H9 (cell line): ENCODE measurements at places on chromosomes 16 and 17.

- H3K4me3 ChIP-seq: peak overlapping the region; percentile 73
- no peaks in the 10 kb centered on the region for H3K27me3 ChIP-seq
- peaks cover 3% of the 10 kb centered on the region; the same call in 1 of the 3 replicates for H3K36me3 ChIP-seq
- DNase-seq: peak; percentile 93
- no peaks in the 10 kb centered on the region for H3K4me1 ChIP-seq
These were observed 14.3 kb downstream of the RAPGEFL1 start for GRCh38 chr17:40191237-40192208.

DNA sequence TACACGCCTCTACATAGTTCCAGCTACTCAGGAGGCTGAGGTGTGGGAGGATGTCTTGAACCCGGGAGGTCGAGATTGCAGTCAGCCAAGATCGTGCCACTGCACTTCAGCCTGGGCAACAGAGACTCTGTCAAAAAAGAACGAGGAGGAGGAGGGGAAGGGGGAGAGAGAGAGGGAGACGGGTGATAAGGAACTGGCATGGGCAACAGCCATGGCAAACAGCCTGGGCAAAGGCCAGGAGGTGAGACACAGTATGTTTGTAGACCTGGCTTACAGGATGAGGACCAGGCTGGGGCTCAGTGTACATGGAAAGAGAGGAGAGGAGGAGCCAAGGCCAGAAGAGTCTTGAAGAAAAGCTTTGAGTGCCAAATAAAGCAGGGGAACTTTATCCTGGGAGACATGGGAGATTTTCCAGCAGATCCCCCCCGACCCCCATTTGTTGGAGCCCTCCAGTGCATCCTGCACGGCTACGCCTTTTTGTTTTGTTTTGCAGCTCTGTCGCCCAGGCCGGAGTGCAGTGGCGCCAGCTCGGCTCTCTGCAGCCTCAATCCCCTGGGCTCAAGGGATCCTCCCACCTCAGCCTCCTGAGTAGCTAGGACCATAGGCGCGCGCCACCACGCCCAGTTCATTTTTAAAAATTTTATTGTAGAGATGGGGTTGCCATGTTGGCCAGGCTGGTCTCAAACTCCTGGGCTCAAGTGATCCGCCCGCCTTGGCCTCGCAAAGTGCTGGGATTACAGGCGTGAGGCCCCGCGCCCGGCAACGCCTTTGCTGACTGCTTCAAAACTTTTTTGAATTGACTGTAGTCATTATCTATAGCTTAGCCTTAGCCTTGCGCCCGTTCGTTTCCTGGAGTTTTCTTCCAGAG lies 1.3 kb upstream of the ALKBH5 start:
- peaks cover 9% of the 10 kb centered on the region; the same call in 1 of the 2 replicates for H3K4me1 ChIP-seq
- no peaks in the 10 kb centered on the region for H3K27me3 ChIP-seq
- peak overlapping the region; percentile 62 for H3K27ac ChIP-seq
- peak overlapping the region; percentile 95 for H3K4me3 ChIP-seq
- DNase-seq: peak; percentile 50

- H3K27me3 ChIP-seq: no peaks in the 10 kb centered on the region
- peaks cover 54% of the 10 kb centered on the region for H3K36me3 ChIP-seq
- H3K27ac ChIP-seq: no peak overlapping the region
- no peaks in the 10 kb centered on the region for H3K4me1 ChIP-seq
- H3K4me3 ChIP-seq: no peak overlapping the region
These were observed 29.8 kb downstream of the CDC27 start for GRCh38 chr17:47159315-47159714.

DNA sequence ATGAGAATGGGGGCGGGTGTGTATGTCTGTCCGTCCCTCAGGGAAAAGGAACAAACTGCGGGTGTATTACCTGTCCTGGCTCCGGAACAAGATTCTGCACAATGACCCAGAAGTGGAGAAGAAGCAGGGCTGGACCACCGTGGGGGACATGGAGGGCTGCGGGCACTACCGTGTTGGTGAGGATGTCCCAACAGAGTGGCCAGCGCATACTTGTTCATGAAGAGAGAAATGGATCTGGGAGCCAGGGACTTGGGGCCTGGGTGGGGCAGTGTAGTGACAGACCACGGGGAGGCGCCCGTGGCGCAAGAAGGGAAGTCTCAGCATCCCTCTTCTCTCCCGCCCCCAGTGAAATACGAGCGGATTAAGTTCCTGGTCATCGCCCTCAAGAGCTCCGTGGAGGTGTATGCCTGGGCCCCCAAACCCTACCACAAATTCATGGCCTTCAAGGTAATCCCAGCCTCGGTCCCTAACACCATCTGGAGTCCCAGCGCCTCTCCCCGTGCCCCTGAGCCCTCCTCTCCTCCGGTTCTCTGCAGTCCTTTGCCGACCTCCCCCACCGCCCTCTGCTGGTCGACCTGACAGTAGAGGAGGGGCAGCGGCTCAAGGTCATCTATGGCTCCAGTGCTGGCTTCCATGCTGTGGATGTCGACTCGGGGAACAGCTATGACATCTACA lies 3.5 kb upstream of the C17orf107 start:
- peak; percentile 87 for DNase-seq
- H3K27ac ChIP-seq: no peak overlapping the region
- H3K4me1 ChIP-seq: no peaks in the 10 kb centered on the region
- H3K27me3 ChIP-seq: no peaks in the 10 kb centered on the region
- peak overlapping the region; percentile 18; the same call in 1 of the 3 replicates for H3K4me3 ChIP-seq
